ENCODE measurements at places on chromosomes 16 and 17. TPM values are rescaled to one million over a fixed set of nuclear protein-coding genes. Genes with fewer than 3 reads are reported as not detected.

DNA sequence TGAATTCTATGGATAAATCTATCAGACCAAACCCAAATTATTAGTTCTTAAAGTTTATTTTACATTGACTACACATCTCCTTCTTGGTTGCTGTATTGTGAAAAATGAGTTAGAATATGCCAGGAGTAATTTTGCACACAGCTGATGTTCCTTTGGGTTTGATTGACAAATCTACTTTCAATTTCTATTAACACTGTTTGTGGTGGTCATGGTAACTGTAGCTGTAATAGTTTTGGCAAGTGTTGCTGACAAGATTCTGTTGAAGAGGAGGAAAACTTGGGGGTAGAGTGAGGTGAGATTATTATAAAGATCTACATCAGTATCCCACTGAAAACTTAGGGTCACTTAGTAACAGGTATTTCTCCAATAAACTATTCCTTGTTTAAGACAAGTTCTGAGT is 30.3 kb downstream of the MRTFB start:
- no peaks in the 10 kb centered on the region for H3K36me3 ChIP-seq
- H3K4me1 ChIP-seq, result no peaks in the 10 kb centered on the region
- no peak overlapping the region for H3K27ac ChIP-seq
- no peaks in the 10 kb centered on the region for H3K27me3 ChIP-seq
- H3K4me3 ChIP-seq, result no peak overlapping the region

PITPNM3 gene
- 3.6 TPM for polyA plus RNA-seq

DNA sequence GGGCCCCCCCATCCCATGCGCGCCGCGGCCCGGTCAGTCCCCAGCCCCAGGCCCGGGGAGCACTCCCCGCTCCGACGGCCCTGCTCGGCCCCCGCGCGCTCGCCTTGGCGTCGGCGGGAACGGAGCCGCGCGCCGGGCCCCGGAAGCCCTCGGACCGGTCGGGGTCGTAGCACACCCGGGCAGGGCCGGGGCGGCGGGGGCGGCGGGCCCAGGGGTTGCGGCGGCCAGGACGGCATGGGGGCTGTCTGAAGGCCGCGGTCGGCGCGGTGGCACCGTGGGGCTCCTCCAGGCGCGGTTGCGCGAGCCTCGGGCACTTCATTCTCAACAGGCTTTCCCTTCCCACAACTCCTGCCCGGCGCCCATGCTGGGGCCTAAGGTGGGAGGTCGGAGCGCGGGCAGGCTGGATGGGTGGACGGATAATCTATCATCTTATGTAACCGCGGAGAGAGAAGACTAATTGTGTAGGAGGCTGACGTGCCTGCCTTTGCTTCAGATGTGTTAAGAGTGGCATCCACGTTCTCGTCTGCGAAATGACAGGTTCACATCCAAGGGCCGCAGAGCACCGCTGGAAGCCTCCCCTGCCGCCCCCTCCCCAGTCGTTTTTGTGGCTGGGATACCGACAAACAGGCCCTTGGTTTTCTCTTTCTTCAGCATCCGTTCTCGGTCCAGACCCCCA is 708 bp downstream of the BAIAP2 start:
- H3K4me3 ChIP-seq, result peak overlapping the region; percentile 61
- H3K27me3 ChIP-seq, result no peaks in the 10 kb centered on the region
- H3K36me3 ChIP-seq, result no peaks in the 10 kb centered on the region

MATCAP1 gene
- 3.0 TPM for polyA plus RNA-seq

DNA sequence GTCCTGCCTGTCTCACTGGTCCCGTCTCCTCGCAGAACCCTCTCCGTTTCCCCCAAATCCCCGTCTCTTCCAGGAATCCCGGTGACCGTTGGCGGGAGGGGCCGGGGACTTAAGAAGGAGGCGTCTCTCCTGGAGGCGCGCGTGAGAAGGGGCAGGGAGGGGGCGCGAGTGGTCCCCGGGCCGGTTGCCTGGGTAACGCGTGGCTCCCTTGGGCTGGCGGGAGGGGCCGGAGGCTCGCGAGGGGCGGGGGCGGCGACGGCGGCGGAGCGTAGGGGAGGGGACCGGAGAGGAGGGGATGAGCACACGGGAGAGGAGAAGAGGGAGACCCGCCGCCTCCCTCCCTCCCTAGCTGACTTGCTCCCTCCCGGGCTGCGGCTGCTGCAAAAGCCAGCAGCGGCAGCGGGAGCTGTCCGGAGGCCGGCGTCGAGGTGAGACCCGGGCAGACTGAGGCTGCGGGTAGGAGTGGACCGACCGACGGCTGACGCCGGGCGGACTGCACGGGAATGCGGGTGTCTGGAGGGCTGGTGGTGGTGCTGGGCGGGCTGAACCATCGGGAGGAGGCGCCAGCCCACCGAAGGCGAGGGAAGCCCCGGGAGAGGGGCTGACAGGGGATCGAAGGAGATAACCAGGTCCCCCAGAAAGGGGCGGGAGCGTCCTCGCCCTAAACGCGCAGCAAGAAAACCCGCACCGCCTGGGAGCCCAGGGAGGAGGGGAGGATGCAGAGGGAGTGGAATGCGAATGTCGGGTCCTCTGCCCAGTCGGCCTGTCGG is at the start of gene PRRT2:
TSS of gene PRRT2 (plus strand) at position 298 of the 770 bp plus-strand sequence. CDS start 862 bp downstream, outside the sequence.
- H3K4me1 ChIP-seq, result no peaks in the 10 kb centered on the region
- peaks cover 12% of the 10 kb centered on the region for H3K36me3 ChIP-seq
- DNase-seq, result peak; percentile 89
- no peaks in the 10 kb centered on the region for H3K27me3 ChIP-seq
- peak within 1 kb of the TSS; percentile 94 for H3K27ac ChIP-seq
- peak within 1 kb of the TSS; percentile 60 for H3K4me3 ChIP-seq

DNA sequence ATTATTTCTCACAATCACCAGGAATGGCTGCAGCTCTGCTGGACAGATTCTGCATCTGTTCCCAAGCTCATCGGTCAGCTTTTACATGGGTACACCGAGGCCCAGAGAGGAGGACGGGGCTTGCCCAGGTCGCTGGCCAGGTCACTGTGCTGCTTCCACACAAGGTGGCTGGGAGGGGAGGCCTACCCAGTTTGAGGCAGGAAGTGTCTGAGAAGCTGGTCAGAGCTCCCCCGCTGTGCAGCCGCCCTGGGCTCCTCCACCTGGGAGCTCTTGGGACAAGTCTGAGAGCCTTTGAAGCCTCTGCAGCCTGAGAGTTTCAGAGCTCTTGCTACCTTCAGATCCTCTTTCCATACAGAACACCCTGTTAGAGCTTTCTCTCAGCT is 143.3 kb downstream of the CLEC16A start:
- H3K4me3 ChIP-seq, result no peak overlapping the region
- H3K27me3 ChIP-seq, result no peaks in the 10 kb centered on the region
- no peaks in the 10 kb centered on the region for H3K4me1 ChIP-seq

DNA sequence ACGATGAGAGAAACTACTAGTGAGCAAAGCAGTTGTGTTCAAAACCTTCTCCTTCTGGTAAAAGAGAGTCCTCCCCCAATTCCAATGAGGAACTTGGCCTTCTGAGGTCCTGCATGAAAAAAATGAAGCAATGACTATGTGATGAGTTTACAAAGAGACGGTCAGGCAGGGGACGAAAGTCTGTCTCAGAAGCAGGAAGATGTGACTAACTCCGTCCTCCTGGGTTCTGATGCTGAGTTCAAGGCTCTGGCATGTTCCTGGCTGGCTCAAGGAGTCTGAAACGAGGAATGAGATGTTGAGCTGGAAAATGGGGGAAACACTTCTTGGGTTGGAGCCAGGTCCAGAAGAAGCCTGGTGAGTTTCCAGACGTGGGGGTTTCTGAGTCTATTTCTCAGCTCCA is 129.6 kb downstream of the CPPED1 start:
- H3K27me3 ChIP-seq, result no peaks in the 10 kb centered on the region
- no peak overlapping the region for H3K27ac ChIP-seq
- no peak overlapping the region for H3K4me3 ChIP-seq
- DNase-seq, result no peak

- H3K4me1 ChIP-seq, result peaks cover 71% of the 10 kb centered on the region
- H3K4me3 ChIP-seq, result no peak overlapping the region
- DNase-seq, result no peak
- peak overlapping the region; percentile 14 for H3K27ac ChIP-seq
Observed at GRCh38 chr17:4329838-4330237, 36.6 kb downstream of the UBE2G1 start.

VAT1L gene
- polyA plus RNA-seq, result 4.5 TPM

- no peaks in the 10 kb centered on the region for H3K36me3 ChIP-seq
- H3K4me1 ChIP-seq, result no peaks in the 10 kb centered on the region
- H3K27ac ChIP-seq, result no peak overlapping the region
- DNase-seq, result no peak
Observed at GRCh38 chr16:6570530-6570929, 762.1 kb upstream of the RBFOX1 start.

GRCh38 chr16:17773698-17774101 is 302.9 kb upstream of the XYLT1 start:
- H3K27me3 ChIP-seq, result no peaks in the 10 kb centered on the region
- H3K27ac ChIP-seq, result no peak overlapping the region
- no peak overlapping the region for H3K4me3 ChIP-seq
- no peaks in the 10 kb centered on the region for H3K4me1 ChIP-seq
- no peaks in the 10 kb centered on the region for H3K36me3 ChIP-seq

DNA sequence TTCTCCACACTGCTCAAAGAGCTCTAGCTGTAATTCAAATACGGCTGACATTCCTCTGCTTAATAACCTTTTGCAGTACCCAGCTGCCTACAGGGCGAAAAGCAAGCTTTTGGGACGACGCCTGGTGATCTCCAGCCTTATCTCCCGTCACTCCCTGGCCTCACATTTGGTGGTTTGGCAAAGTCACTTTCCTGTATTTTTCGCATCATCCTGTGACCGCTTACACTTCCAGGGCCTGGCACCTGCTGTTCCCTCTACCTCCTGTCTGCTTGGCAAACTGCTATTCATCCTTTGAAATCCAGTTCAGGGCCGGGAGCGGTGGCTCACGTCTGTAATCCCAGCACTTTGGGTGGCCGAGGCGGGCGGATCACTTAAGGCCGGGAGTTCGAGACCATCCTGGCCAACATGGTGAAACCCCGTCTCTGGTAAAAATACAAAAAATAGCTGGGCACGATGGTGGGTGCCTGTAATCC is 2.7 kb upstream of the BHLHA9 start:
- H3K27me3 ChIP-seq, result peaks cover 19% of the 10 kb centered on the region
- no peaks in the 10 kb centered on the region for H3K4me1 ChIP-seq
- H3K4me3 ChIP-seq, result peak overlapping the region; percentile 91
- no peak for DNase-seq
- H3K36me3 ChIP-seq, result no peaks in the 10 kb centered on the region

DNA sequence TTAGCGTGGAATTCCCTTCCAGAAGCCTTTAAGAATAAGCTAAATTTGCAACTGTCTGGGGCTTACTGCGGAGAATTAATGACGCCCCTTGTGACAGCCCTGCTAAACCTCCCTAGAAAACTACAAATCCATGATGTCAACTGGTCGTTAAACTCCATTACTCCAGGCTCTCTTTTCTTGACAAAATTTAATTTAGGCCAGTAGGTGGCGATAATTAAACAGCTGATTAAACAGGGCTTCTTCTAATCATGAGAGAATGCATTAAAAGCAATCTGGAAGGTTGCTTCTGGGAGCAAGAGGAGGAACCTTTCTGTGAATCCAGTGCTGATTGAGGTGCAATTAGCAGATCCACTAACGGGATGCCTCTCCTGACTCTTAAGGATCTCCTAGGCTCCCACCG is 8.1 kb upstream of the NLRP1 start:
- no peak overlapping the region for H3K27ac ChIP-seq
- H3K4me3 ChIP-seq, result no peak overlapping the region
- no peaks in the 10 kb centered on the region for H3K36me3 ChIP-seq
- no peaks in the 10 kb centered on the region for H3K4me1 ChIP-seq
- DNase-seq, result no peak
- H3K27me3 ChIP-seq, result no peaks in the 10 kb centered on the region

DNA sequence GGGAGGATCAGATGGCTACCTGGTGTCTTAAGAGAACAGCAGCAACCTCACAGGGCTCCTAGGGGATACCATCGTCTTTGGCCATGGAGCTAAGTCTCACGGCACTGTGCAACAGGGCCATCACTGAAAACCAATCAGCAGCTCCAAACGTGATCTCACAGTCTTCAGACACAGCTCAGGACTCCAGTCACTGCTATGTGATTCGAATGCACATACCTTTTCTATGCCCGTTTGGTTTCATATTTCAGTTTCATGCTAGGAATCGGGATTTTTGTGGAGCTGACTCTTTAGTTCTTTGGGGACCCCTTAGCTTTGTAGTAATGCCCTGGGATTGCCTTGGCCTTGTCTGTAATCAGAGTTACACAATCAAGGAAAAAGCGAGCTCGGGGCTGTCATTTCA is 162.8 kb upstream of the CDH11 start:
- H3K4me3 ChIP-seq, result no peak overlapping the region
- no peaks in the 10 kb centered on the region for H3K36me3 ChIP-seq
- H3K27me3 ChIP-seq, result no peaks in the 10 kb centered on the region

TLCD3B gene
- not detected for polyA plus RNA-seq

NOG gene
- not detected for polyA plus RNA-seq

CEP95 gene
- 24.3 TPM for polyA plus RNA-seq

DNA sequence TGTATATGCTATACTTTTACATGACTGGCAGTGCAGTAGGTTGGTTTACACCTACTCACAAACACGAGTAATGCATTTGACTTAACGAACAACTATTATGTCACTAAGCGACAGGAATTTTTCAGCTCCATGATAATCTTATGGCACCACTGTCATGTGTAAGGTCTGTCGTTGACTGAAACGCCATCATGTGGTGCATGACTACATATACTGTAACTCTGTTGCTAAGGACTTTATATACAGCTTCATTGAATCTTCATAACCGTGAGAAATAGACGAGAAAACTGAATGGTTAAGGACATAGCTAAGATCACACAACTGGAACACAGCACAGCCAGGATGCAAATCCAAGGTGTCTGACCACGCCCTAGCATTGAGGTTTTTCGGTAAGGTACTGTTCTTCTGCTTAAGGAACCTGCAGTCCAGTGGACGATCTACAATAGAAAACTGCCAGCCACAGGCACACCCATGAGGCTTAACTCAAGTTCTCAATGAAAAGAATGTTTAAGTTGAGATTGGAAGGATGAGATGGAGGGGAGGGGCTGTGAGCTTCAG is 3.3 kb downstream of the CFAP20 start:
- no peaks in the 10 kb centered on the region for H3K27me3 ChIP-seq
- no peak overlapping the region for H3K4me3 ChIP-seq
- H3K4me1 ChIP-seq, result no peaks in the 10 kb centered on the region
- no peak for DNase-seq
- no peaks in the 10 kb centered on the region for H3K36me3 ChIP-seq

All from sigmoid colon (tissue), 7 donors.